ENCODE measurements at places on chromosomes 1 and 21.
A peak's percentile ranks its signal among the peaks of the same experiment; 100 is the strongest.

GRCh38 chr1:9243066-9243739 lies 8.6 kb downstream of the H6PD start:
- H3K27me3 ChIP-seq = no peaks in the 10 kb centered on the region
- H3K27ac ChIP-seq = no peak overlapping the region
- no peak overlapping the region for H3K4me3 ChIP-seq
- DNase-seq = no peak
- peaks cover 40% of the 10 kb centered on the region for H3K4me1 ChIP-seq

GRCh38 chr1:61088163-61088974 lies 6.0 kb downstream of the NFIA start:
- H3K27ac ChIP-seq = no peak overlapping the region
- peaks cover 11% of the 10 kb centered on the region for H3K27me3 ChIP-seq
- H3K4me1 ChIP-seq = peaks cover 15% of the 10 kb centered on the region
- H3K4me3 ChIP-seq = no peak overlapping the region

DNA sequence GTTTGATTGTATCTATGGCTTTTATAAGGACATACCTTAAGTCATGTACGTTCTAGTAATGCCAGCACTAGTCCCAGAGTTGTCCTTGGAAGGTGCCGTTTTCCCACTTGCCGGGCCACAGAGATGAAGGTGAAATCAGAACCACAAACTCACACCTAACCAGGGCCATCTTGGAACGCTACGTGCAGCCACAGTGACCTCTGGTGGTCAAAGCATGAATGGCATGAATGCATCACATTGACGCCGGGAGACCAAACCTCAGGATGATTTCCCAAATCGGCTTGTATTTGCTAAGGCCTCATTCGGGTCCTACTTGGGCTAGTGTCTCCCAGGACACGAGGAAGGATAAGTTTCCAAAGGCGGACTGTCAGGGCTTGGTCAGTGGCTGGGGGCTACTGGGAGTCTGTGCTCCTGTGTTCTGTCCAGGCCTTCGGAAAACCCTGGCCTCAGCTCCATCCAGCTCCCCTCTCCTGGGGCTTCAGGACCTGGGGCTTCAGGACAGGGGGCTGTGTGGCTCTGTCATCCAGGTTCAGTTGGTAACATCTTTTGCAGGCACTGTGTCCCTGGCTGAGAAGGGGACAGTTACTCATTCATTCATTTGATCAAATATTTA lies 260.5 kb downstream of the PRDM2 start:
- H3K4me1 ChIP-seq = no peaks in the 10 kb centered on the region
- DNase-seq = peak; percentile 66
- no peak overlapping the region for H3K4me3 ChIP-seq

DNA sequence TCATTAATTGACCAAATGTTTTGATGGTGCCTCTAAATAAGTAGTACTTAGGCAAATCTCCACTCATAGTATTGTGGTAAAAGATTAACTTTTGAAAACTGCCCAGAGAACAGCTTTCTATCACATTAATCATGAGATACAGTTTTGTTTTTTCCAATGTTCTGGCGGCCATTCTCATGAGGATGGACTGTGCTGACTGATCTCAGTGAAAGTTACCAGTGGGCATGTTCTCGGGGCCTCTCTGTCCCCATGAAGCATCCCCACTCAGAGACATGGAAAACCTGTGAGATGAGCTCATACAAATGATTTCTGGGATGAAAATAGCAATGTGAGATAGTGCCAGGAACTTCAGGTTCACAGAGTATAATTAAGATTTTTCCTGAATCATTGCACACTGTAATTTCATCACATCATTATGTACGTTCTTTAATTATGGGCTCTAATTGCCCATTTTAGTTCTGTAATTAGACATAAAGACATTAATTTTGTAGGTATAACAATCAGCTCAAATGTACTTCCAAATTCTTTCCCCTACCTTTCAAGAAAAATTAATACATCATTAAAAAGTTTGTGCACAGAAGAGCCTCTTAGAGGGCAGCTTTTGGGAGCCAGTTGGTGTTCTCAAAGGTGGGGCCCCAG lies 40.5 kb downstream of the DDR2 start:
- no peak for DNase-seq
- H3K4me3 ChIP-seq = no peak overlapping the region
- H3K36me3 ChIP-seq = no peaks in the 10 kb centered on the region
- H3K27me3 ChIP-seq = no peaks in the 10 kb centered on the region

- DNase-seq = no peak
- no peaks in the 10 kb centered on the region for H3K27me3 ChIP-seq
- no peak overlapping the region for H3K27ac ChIP-seq
- no peak overlapping the region for H3K4me3 ChIP-seq
Observed at GRCh38 chr1:177002891-177003290, 161.6 kb downstream of the ASTN1 start.

- no peak for DNase-seq
- H3K36me3 ChIP-seq = no peaks in the 10 kb centered on the region
- no peaks in the 10 kb centered on the region for H3K27me3 ChIP-seq
- no peaks in the 10 kb centered on the region for H3K4me1 ChIP-seq
- no peak overlapping the region for H3K27ac ChIP-seq
- H3K4me3 ChIP-seq = no peak overlapping the region
Observed at GRCh38 chr1:225146478-225146877, 217.0 kb downstream of the DNAH14 start.

DNA sequence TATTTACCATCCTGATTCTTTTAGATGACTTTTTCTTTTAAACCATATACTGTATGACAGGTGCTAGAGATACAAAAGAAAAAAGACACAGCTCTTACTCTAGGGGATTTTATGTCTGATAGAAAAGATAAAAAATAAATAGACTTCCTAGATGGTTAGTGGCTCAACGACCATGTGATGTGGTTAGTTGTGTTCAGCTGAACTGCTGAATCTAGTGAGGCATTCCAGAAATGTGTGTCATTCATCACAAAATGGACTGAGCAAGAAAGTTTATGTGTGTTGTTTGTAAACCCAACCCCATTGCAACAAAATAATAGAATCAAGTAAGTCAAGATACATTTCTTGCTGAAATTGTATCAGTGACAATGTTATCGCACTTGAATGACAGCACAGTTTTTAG lies 205.8 kb upstream of the LYPLAL1 start:
- no peak for DNase-seq
- no peaks in the 10 kb centered on the region for H3K36me3 ChIP-seq
- H3K4me1 ChIP-seq = no peaks in the 10 kb centered on the region

DNA sequence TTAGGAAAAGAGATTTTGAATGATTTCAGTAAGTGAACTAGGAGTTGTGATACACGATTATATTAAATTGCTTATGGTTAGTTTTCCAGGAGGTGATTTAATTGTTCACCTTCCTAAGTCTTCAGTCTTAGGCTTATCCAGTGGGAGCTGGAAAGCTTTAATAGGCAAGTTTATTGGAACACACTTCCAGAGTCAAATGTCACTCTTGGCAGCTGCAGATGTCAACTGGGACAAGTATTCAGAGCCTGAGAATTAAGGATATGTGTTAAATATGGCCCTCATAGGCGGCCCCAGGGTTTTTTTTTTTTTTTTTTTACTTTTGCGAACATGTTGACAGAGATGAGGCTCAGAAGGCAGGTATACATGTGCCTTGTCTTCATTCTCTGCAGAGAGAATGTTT lies 29.2 kb downstream of the UCK2 start:
- peaks cover 2% of the 10 kb centered on the region for H3K36me3 ChIP-seq
- no peaks in the 10 kb centered on the region for H3K27me3 ChIP-seq
- no peak overlapping the region for H3K27ac ChIP-seq
- DNase-seq = no peak

GRCh38 chr1:168235548-168235885 lies 9.7 kb downstream of the SFT2D2 start:
- H3K4me1 ChIP-seq = peaks cover 52% of the 10 kb centered on the region
- peak overlapping the region; percentile 77 for H3K27ac ChIP-seq
- DNase-seq = no peak
- no peaks in the 10 kb centered on the region for H3K27me3 ChIP-seq
- H3K4me3 ChIP-seq = no peak overlapping the region
- H3K36me3 ChIP-seq = peaks cover 75% of the 10 kb centered on the region

GRCh38 chr1:212313616-212314015 lies 28.4 kb downstream of the PPP2R5A start:
- no peak overlapping the region for H3K27ac ChIP-seq
- H3K4me3 ChIP-seq = no peak overlapping the region
- no peaks in the 10 kb centered on the region for H3K27me3 ChIP-seq
- H3K4me1 ChIP-seq = peaks cover 15% of the 10 kb centered on the region

DNA sequence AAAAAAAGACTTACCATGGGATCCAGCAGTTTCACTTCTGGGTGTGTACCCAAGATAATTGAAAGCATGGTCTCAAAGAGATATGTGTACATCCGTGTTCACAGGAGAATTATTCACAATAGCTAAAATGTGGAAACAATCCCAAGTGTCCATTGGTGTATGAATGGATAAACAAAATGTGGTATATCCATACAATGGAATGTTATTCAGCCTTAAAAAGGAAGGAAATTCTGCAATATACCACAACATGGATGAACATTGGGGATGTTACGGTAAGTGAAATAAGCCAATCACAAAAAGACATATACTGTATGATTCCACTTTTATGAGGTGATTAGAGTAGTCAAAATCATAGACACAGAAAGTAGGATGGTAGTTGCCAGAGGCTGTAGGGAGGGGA lies 7.0 kb upstream of the TUT4 start:
- no peak for DNase-seq
- H3K4me1 ChIP-seq = no peaks in the 10 kb centered on the region
- H3K27me3 ChIP-seq = no peaks in the 10 kb centered on the region
- H3K27ac ChIP-seq = no peak overlapping the region

- H3K36me3 ChIP-seq = peaks cover 51% of the 10 kb centered on the region
- H3K4me1 ChIP-seq = peaks cover 8% of the 10 kb centered on the region
- no peak for DNase-seq
- H3K27ac ChIP-seq = no peak overlapping the region
Observed at GRCh38 chr21:44905728-44906090, 15.0 kb downstream of the ITGB2 start.

- H3K36me3 ChIP-seq = no peaks in the 10 kb centered on the region
- no peak overlapping the region for H3K27ac ChIP-seq
- DNase-seq = no peak
Observed at GRCh38 chr1:165481820-165482532, 37.0 kb upstream of the RXRG start.

GRCh38 chr1:62128745-62129144 lies 65.9 kb upstream of the L1TD1 start:
- H3K36me3 ChIP-seq = no peaks in the 10 kb centered on the region
- no peak overlapping the region for H3K4me3 ChIP-seq
- H3K27ac ChIP-seq = no peak overlapping the region
- DNase-seq = no peak
- no peaks in the 10 kb centered on the region for H3K4me1 ChIP-seq

DNA sequence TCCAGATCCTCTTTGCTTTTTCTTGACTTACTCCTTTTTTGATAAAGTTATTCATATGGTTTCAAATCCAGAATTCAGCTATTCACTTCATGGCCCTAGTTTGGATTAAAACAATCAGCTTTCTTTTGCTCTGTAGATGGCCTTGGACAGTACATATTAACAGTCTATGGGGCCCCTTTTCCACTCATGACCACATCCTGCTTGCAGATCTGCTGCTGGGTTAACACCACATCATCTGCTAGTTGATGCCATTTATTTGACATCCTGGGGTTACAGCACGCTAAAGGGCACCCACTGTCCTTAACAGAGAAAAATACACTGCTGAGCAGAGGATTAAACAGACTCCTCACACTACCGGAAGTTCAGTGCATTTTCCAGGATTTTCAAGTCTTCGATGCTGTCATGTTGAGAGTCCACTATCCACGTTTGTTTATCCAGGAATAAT lies 941 bp upstream of the IFI16 start:
- H3K36me3 ChIP-seq = peaks cover 49% of the 10 kb centered on the region
- H3K27ac ChIP-seq = peak overlapping the region; percentile 98
- H3K4me1 ChIP-seq = peaks cover 36% of the 10 kb centered on the region

DNA sequence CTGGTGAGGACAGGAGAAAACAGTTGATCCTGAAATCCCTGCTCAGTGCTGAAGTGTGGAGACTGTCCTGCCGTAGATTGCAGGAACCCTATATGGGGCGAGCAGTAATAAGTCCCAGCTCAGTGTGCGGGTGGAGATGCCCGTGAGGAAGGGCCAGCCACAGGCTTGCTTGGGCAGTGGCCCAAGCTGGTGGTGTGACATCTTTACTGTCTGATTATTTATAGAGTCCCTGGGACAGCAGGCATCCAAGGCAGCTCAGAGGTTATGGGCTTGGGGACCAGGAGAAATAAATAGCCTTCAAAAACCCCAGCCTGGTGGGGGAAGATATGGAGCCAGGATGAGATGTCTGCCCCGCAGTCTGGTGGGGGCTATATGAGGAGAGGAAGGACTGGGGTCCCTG lies 170.7 kb upstream of the POU3F1 start:
- H3K27me3 ChIP-seq = peaks cover 56% of the 10 kb centered on the region
- no peak for DNase-seq
- H3K36me3 ChIP-seq = no peaks in the 10 kb centered on the region
- no peak overlapping the region for H3K27ac ChIP-seq

DNA sequence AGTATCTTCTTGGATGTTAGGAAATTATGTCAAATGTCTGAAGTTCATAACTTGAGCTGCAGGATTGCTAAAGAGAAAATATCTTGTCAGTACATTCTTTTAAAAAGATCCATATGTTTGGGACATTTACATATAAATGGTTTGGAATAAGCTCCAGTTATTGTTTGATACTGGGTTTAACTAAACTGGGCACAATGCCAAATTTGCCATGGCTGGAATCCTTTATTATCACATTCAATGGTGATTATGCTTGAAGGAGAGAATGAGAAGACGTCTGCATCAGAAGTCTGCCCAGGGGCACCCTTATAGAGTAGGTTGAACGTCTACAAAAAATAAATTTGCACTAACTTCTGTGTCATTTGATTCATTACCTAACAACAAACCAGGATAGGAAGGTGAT lies 652.5 kb downstream of the AMY1C start:
- no peak overlapping the region for H3K27ac ChIP-seq
- H3K36me3 ChIP-seq = no peaks in the 10 kb centered on the region
- no peak for DNase-seq
- H3K4me1 ChIP-seq = no peaks in the 10 kb centered on the region
- H3K4me3 ChIP-seq = no peak overlapping the region

DNA sequence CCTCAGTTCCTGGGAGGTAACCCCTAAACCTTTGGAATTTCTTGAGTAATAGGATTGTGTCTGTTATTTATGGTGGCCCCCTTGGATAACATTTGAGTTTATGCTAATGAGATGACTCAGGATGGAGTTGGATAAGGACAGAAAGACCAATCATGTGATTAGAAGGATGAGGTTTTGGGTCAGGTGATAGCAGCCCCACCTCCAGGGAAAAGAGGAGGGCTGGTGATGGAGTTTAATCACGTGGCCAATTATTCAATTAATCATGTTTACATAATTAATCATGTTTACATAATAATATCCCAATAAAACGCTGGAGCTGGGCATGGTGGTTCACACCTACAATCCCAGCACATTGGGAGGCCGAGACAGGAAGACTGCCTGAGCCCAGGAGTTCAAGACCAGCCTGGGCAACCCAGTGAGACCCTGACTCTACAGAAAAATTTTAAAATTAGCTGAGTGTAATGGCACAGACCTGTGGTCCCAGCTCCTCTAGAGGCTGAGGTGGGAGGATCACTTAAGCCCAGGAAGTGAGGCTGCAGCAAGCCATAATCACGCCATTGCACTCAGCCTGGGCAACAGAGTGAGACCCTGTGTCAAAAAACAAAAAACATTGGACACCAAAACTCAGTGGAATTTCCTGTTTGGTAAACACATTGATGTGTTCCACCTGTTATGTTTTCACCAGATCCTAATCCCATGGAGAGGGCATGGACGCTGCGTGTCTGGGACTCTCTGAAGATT lies 73.3 kb downstream of the NUP210L start:
- no peak for DNase-seq
- no peaks in the 10 kb centered on the region for H3K4me1 ChIP-seq
- H3K4me3 ChIP-seq = no peak overlapping the region
- H3K27ac ChIP-seq = no peak overlapping the region
- peaks cover 1% of the 10 kb centered on the region for H3K27me3 ChIP-seq

- no peak overlapping the region for H3K27ac ChIP-seq
- peaks cover 4% of the 10 kb centered on the region for H3K36me3 ChIP-seq
- DNase-seq = no peak
- H3K4me1 ChIP-seq = no peaks in the 10 kb centered on the region
Observed at GRCh38 chr1:53134042-53134485, 8.4 kb downstream of the SLC1A7 start.
